Activated CD4-positive, CD25-positive, alpha-beta regulatory T cell treated with anti-CD3 and anti-CD28 coated beads, Interleukin-2, amount 50 U/mL, for 72 hours (primary cell): ENCODE measurements at places on chromosomes 4 and X.

GRCh38 chr4:150010525-150011126 lies 67.6 kb upstream of the DCLK2 start:
- no peak for DNase-seq

DNA sequence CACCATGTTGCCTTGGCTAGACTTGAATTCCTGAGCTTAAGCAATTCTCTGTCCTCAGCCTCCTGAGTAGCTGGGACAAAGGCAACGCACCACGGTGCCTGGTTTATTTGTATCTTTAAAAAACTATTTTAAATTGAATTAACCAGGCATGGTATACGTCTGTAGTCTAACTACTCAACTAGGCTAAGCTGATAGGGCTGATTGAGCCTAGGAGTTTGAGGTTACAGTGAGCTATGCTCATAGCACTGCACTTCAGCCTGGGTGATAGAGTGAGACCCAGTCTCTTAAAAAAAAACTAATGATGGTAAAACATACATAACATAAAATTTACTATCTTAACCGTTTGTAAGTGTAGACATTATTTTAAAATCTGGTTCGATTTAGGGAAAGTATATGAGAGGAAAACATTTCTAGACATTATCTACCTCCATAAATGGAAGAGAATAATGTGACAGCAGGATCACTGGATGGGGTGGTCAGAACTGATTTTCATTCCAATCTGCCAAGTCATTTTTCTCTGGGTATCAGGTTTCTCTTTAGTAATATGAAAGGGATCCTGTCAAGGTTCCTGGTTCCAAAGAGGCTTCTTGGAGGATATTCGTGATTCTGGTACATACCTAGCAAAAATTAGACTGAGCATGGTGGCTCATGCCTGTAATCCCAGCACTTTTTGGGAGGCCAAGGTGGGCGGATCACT lies 8.7 kb upstream of the ITGB1BP2 start:
- DNase-seq, result no peak

GRCh38 chr4:37629713-37630112 lies 56.5 kb downstream of the RELL1 start:
- DNase-seq, result no peak

DNA sequence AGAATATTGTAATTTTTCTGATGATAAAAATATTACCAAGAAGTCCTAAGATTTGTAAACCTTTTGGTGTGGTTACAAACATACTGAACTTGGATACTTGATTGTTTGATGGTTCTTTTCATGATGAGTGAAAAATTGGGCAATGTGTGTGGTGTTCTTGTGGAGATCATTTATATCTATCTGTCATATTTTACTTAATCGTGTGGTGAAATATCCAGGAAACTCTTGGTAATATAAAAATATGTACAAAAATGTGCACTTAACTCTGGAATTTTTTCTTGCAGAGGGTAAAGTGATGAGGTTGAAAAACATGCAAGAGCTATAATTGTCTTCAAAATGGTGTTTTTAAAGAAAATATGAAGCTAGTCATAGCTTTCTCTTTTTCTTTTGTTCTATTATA lies 2.8 kb downstream of the DCUN1D4 start:
- no peak for DNase-seq

DNA sequence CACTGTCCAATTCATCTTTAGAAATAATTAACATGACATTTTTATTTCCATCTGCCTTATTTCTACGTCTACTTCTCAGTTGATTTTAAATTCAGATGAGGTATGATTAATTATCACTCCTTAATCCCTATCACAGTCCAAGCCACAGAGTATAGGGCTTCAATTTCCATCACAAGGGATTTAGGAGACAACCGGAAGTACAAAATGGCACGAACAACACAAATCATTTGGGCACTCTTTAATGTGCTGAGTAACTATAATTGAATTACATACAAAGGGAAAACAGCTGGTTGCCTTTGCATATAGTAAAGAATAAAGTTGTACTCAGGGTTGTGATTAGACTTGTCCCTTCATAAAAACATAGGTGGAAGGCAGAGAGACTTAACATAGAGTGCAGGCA lies 290.4 kb upstream of the MAGEB16 start:
- no peak for DNase-seq

DNA sequence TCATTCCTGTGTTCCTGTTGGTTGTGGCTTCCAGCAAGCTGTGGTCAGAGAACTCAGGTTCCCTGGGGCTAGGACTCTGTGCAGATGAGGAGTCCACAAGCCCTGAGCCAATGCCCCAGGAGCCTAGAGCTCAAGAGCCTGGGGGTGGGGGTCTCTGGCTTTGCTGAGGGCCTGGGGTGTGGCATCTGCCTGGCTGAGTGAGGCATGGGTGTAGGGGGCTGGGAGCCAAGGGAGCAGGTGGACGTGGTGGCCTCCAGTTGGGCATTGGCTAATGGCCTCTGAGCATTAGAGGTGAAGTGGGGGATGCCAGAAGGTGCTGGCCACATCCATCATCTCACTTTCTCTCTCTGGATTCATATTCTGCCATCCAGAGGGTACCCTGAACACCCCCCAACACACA lies 5.3 kb upstream of the MAMLD1 start:
- DNase-seq, result no peak

DNA sequence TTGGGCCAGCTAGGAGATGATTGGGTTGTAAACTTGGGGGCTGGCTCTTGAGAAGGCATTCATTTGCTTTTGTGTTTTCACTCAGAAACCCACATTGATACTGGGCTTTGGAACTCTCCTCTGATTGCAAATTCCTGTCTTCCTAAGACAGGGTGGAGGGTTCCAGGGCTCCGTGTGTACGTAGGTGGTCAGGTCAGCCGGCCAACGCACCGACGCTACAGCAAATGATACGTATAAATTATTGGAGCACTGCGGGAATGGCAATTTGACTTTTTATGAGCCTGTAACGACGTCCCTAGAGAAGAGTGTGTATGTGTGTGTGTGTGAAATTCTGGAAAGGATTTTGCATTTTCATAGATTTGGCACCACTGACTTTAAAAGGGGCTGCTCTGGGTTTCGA lies 236.9 kb downstream of the SHOX start:
- DNase-seq, result no peak

DNA sequence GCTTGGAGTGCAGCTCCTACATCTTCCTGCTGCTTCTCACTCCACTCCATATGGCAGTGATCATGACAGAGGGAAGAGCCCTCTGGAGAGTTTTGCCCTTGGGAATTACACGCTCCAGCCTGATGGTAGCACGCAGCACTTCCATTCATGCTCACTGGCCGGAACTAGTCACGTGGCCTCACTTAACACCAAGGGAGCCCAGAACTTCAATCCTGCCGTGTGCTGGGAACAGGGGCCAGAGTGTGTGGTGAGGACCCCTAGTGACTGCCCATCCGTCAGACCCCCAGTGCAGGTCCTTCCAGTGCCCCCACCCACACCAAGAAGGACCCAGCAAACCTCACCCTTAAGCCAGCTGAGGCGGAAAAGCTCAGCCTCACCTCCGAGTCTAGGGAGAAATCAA lies 230.7 kb downstream of the EVC2 start:
- no peak for DNase-seq

- no peak for DNase-seq
Observed at GRCh38 chr4:55177461-55177860, 52.1 kb upstream of the KDR start.

DNA sequence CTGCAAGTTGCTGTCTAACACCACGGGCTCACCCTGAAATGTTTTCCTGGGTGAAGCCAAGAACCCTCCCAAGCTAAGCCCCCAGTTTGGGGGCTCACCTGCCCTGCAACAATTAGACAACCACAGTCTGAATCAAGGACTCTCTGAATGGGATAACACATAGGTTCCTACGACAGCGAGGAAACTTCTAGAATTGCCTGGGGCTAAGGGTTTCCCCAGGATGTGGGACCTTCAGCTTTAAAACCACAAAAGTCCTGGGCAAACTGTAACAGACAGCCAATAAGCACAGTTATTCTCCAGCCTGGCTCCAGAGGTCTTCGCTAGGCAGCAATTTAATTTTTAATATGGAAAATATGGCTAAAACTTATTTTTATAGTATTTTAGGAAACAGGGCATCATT lies 162.6 kb downstream of the PRKX start:
- DNase-seq, result no peak

DNA sequence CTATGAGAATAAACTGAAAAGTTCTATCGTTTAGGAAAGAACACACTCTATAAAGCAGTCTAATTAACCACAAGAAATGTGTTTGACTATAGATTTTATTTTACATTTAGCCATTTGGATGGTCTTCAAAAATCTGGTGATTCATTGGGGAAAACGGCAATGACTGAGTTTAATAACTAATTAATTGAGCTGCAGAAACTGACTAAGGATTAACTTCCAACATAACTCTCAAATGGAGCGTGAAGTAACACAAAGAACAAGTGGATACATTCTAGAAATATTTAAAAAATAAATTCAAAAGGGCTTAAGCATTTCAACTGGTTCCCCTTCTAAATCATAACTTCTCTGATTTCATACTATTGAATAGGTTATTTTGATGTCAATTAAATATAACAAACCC lies 1582.4 kb downstream of the PCDH18 start:
- DNase-seq, result no peak

DNA sequence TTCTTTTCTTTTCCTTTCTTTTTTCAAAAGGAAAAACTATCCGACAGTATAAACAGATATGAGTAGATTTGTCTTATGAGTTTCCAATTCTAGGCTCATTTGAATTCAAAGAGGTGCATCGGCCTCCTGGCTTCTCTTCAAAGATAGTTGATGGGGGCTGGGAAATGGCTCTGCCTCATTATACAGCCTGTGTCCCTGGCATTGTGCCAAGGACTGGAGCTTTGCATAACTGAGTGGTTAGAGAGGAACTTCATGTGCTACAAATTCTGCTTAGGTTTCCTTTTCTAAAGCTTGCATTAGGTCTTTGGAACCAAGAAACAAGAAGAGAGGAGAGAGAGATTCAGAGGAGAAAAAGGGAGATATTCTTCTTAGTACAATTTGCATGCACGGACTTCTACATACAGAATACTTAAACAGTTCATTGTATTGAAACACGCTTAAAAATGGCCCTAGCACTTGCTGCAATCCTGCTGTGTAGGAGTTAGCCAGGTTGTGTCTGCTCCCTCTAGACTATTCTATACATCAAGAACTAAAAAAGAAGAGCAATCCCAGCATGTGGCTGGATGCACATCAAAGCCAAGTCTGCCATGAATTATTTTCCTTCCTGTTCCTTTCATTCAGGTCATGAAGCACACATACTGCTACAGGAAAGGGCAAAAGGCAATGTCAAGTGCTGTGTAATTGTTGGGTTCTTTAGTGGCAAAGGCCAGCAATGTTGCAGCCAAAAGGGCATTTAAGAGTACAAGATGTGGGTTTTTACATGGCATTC lies 70.9 kb downstream of the INTS12 start:
- no peak for DNase-seq

- no peak for DNase-seq
Observed at GRCh38 chr4:13059019-13059418, 425.1 kb downstream of the RAB28 start.

DNA sequence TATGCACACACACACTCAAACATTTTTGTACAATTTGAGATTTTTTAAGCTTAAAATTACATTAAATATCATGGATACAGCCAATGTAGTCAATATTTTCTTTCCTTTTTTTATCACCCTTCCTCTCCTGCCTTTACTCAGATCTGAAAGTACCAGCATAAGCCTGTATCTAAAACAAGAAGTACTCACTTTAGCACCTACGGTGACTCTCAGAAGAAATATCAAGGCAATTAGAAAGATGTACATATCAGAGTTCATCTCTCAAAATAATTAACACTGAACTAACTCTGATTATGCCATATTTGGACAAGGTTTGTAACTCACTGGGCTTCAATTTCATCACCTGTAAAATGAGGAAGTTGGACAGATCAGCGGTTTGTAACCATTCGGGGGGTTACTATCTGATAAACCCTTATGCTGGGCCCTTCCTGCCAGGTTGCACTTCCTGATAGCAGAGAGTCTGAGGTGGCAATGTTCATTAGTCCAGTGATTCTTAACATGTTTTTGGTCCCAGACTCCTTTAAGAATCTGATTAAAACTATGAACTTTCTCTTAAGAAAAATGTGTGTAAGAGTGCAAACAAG lies 5.7 kb upstream of the GPR174 start:
- no peak for DNase-seq

- DNase-seq, result no peak
Observed at GRCh38 chr4:20354120-20354519, 102.4 kb downstream of the SLIT2 start.

DNA sequence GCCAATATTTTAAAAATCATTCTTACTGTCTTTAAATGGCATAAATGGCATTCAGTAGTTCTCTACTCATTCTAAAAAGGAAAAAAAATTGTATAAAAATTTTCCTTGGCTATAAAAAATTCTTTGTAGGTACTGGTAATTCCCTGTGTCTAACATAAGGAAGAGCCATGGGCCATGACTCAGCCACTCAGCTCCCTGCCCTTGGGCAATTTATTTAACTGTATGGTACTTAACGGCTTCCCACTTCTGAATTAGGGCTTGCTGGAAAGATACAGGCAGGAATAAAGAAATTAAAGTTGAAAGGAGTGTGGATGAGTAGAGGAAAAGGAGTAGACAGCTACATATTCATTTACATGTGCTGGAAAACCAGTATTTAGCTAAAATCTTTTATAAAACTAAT lies 30.6 kb downstream of the ABHD18 start:
- no peak for DNase-seq

DNA sequence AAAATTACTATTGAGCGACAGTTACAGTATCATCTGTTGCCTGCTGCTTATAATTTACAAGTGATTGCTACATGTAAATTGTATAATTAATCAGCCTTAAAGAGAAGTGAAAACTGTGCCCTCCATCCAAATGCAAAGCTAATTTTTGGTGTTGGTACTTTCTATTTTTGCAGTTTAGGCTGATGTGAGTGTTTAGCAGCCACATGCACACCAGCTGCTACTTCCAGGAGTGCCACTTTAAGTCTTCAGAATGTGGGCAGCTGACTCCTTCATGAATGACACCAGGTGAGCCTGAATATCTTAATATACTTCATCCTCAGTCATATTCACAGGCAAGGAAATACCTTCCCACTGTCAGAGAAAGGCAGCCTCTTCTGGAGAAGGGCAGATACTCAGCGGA lies 149.8 kb upstream of the RASGEF1B start:
- DNase-seq, result no peak

- DNase-seq, result no peak
Observed at GRCh38 chr4:73525611-73526010, 44.1 kb downstream of the AFM start.

DNA sequence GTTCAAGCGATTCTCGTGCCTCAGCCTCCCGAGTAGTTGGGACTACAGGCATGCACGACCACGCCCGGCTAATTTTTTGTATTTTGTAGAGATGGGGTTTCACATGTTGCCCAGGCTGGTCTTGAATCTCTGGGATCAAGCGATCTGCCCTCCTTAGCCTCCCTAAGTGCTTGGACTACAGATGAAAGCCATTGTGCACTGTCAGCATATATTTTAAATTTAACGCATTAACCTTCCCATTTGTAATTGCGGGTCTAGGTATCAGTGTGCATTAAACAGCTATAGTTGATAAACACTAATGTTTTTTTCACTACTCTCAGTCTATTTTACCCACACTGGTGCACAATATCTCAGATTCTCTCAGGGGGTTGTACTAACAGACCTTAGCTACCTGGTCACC lies 1930.8 kb downstream of the C4orf33 start:
- no peak for DNase-seq
